ENCODE measurements at places on chromosomes 5 and 9.

DNA sequence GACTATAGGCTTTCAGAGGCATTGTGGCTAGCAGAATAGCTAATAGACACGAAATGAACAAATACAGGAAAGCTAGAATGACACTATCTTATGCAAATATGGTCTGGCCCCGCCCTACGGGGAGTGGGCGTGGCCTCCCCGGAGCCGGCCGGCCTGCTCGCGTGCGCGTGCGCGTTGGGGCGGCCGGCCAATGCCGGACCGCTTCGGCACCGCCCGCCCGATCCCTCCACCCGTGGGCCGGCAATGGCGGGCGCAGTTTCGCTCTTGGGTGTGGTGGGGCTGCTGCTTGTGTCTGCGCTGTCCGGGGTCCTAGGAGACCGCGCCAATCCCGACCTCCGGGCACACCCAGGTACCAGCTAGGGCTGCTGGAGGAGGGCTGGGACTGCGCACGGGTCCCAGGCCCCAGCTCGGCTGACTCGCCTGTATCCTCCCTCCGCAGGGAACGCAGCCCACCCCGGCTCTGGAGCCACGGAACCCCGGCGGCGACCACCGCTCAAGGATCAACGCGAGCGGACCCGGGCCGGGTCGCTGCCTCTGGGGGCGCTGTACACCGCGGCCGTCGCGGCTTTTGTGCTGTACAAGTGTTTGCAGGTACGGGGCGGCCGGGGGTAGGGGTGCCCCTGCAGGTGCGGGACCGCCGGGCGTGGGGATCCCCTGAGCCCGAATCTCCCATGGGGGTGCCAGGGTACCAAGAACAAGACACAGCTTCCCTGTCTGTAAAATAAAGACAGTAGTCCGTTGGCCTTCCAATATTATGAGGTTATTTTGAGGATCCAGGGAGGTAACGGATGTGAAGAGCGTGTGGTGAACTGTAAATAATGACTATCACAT lies at the start of gene CCDC107:
Gene CCDC107, plus strand, starts transcription at position 156 of the 831 bp plus-strand sequence. Its CDS starts 88 bp downstream, at position 244.
- peak; percentile 84 for DNase-seq

GRCh38 chr5:129653442-129653841 lies 94.5 kb upstream of the MINAR2 start:
- no peak for DNase-seq

DNA sequence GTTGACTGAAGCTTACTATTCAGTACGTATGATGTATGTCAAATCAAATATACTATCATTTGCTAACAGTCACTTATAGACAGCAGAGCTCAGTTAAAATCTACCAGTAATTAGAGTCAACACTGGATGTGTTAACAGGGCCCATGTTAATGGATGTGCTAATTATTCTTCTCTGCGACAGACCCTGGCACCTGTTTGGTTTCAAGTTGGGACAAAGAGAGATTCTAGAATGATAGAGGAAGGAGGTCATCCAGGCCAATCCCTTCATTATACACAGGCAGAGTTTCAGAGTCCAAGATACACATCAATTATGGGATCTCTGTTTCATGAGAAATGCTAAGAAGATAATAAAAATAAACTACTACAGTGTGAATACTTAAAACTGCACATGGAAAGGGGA lies 615.0 kb downstream of the ZNF608 start:
- no peak for DNase-seq

- DNase-seq = no peak
Measured at GRCh38 chr5:160325716-160326115, 13.4 kb upstream of the CCNJL start.

DNA sequence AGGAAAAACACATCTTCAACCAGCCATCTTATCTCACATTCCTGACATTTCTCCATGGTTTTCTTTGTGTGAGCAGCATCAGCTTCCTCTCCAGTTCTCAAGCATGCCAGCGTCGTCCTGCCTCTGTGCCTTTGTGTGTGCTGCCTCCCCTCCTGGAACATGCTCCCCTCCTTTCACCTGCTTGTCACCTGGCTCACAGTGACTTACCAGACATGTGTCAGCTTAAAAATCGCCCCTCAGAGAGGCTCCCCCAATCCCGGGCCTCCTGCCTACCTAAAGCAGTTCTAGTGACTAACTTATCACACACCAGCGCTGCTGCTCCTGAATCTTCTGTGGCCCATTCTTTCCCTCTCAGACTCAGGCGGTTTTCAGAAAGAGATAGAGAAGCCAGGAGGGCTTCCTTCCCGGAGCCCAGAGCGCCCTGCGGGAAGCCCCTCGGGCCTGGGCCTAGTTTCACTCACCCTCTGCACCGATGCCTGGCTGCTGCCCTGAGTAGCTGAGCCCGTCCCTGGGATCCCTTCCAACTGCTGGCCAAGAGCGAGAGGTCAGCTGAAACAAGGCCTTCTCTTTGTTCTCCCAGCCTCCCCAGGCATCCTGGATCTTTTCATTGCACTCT lies 51.1 kb upstream of the MVB12B start:
- DNase-seq = no peak

- peak; percentile 29 for DNase-seq
Measured at GRCh38 chr5:121915765-121916164, 46.0 kb upstream of the SRFBP1 start.

- no peak for DNase-seq
Measured at GRCh38 chr5:66362687-66363086, 218.6 kb downstream of the SREK1 start.

DNA sequence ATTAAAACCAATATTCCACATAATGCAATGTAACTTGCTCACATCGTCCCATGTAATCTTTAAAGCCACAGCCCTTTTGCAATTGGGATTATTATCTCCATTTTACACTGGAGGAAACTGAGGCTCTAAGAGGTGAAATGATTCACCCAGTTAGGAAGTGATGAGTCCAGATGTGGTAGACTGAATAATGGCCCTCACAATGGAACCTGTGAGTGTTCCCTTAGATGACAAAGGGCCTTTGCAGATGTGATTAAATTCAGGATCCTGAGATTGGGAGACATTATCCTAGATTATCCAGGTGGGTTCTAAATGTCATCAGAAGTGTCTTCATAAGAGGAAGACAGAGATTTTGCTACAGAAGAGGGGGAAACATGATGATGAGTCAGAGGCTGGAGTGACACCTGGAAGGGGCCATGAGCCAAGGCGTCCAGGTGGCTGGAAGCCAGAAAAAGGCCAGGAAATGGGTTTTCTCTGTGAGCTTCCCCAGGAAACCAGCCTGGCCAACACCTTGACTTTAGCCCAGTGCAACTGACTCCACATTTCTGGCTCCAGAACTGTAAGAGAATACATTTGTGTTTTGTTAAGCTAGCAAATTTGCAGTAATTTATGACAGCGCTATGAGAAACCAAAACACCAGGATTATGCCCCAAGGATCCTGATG lies 139.1 kb downstream of the KCNIP1 start:
- DNase-seq = no peak

DNA sequence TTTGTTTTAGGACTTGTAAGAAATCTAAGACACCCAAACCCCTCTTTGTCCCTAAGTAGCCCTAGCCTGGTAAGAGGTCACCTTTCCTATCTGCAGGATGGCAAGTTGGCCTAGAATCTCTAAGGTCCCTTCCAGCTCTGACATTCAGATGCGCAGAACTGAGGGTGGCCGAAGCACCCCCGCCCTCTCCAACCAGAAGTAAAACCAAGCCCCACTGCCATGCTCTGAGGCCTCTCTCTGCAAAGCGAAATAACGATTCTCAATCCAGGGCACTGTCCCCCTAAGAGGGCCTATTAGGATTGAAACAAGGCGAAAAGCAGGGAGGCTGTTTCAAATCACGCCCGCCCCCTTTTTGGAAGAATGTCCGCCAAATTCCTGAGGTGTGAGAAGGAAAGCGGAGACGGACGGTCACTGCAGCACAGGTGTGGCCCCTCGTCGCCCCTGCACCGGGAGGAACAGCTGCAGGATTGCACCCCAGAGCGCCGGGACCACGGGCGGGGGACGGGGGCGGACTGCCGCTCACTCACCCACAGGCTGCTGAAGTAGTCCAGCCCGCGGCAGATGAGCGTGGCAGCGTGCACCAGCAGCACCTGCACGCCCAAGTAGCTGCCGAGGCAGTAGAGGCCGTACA lies 824 bp downstream of the TMEM245 start:
- peak; percentile 49 for DNase-seq

GRCh38 chr5:174503461-174504265 lies 220.7 kb upstream of the MSX2 start:
- DNase-seq = no peak

- no peak for DNase-seq
Measured at GRCh38 chr5:89137148-89137547, 254.2 kb upstream of the MEF2C start.

GRCh38 chr5:172984244-172984953 lies 828 bp downstream of the ATP6V0E1 start:
- peak; percentile 67 for DNase-seq

DNA sequence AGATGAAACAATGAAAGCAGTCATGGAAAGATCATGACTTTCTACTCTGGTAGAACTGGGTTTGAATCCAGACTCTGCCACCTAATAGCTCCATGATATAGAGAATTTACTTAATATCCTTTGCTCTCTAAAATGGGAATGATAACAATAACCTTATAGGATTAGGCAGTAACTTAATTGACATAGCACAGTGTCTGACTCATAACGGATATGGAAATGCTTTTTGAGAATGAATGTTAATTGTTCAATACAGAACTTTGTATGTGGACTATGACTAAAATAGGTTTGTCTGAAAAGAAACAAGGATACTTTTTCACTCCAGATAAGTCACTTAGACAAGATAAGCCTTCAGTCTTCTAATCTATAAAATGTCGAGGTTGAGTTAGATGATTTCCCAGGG lies 330.7 kb downstream of the PTPRD start:
- DNase-seq = no peak

GRCh38 chr5:119323601-119324000 lies 32.2 kb upstream of the TNFAIP8 start:
- no peak for DNase-seq

DNA sequence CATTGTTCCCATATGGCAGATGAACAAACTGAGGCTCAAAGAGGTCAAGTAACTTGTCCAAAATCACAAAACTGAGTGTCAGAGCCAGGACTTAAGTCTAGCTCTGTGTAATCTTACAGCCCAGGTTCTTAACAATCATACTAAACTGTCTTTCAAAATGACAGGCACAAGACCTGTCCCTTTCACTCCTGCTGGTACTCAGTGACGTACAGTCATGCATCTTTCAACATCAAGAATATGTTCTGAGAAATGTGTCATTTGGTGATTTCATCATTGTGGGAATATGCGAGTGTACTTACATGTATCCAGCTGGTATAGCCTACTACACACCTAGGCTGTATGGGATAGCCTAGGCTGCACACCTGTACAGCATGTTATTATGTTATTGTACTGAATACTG lies 646.8 kb upstream of the WWC1 start:
- DNase-seq = no peak

DNA sequence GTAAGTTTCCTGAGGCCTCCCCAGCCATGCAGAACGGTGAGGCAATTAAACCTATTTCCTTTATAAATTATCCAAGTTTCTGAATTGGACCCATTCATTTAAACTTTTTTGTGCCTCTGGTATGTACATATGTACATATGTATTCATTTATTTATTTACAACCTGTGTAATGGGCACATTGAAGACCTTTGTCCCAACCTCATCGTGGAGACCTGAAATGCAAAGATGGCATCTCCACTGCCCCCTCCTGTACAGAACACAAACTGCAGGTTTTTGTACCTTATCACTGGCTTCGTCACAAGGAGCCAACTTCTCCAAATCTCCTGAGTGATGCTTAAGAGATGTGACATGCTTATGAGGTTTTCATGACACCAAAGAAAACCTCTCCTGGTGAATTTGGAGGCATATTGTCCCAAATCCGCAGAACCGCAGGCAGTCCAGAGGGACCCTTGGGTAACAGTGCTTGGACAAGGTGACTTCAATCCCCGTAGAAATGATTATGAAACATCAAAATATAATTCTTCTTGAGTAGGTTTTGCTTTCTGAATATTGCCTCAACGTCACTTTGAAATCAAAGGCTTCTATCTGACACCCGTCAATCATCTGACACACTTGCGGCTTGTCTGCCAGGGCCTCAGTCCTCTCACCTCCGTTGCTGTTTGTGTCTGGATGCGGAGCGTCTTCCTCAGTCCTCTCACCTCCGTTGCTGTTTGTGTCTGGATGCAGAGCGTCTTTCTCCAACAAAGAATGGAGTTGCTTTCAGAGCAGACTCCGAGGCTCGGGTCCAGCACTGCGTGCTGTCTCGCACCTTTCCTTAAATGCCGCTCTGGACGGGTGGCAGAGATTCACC lies 135.0 kb upstream of the IRX4 start:
- DNase-seq = no peak

- DNase-seq = no peak
Measured at GRCh38 chr9:108193026-108193710, 662.6 kb downstream of the ACTL7B start.

DNA sequence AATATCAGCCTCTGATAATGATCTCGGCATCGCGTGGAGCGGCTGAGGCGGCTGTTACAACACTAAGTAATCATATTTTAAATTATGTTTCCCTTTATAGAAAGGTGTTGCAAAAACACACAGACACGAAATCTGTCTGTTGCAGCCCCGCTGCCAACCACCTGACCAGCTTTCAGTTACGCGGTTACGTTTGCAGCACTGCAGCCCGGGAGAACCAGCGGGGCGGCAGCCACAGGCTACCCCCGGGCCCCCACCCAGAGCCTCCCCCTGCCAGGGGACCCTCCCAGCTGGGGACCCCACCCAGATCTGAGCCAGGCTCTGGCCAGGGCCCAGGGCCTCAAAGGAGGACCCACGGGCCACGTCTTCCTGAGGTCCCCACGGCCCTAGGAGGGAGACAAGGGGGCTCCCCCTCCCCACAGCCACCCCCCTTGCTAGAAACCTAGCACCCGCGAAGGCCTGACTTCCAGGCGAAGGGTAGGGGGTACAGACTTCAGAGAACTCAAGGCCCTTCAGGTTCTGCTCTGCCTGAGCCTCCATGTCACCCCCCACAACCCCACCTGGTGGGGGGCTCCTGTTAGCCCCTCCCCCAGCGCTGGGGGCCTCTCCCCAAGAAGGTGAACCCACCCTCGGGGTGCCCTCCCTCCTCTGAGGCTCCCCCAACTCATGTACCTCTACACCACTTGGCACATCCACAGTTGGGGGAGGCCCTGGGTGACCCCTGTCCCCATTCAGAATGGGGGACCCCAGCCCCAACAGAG lies 6.0 kb downstream of the NACC2 start:
- DNase-seq = no peak

DNA sequence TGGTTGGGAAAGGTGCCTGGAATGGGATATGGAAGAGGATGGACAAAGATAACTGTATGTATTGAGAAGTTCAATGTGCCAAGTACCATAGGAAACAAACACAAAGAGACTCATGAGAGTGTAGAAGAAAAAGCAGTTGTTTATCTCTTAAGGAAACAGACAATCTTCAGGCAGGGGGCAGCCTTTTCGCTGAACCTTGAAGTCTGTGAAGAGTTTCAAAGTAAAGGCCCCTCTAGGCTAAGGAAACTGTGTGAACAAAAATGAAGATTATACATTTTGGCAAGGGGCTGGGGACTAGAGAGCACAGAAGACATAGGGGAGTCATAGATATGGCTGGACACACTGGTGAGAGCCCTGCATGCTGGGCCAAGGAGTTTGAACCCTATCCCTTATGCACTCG lies 27.5 kb upstream of the FRMPD1 start:
- DNase-seq = no peak

- no peak for DNase-seq
Measured at GRCh38 chr5:41870627-41871048, 413 bp upstream of the OXCT1 start.

DNA sequence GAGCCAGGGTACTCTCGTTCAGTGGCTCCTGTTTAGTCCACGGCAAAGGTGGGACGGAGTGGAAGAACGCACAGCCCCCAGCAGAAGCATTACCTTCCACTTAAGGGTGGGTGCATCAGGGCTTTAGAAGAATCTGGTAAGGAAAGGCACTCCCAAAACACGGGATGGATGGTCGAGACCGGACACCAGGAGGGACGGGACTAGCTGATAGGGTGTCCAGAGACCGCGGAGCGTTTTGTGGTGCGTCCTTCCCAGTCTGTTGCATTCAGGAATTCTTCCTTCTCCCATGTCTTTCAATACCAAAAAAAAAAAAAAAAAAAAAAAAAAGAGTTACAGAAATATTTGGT lies 545 bp upstream of the CTSV start:
- DNase-seq = peak; percentile 32

All from colonic mucosa (tissue), 4 donors.